ENCODE measurements at places on chromosomes 11 and 22.

DNA sequence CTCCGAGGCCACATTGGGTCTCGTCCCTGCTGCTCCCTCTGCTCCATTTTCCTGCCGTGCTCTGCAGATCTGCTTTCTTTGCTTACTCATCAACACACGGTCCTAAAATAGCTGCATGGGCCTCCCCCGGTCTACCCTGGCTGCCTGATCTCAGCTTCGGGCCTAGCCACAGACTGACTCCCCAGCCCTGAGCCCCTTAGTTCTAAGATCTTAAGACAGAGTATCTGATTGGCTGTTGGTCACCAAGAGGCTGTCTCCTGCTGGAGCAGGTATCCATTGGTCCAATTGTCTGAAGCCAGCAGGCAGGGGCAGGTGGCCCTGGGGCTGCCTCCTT, 53.7 kb upstream of the NECTIN1 start:
- DNase-seq = no peak

DNA sequence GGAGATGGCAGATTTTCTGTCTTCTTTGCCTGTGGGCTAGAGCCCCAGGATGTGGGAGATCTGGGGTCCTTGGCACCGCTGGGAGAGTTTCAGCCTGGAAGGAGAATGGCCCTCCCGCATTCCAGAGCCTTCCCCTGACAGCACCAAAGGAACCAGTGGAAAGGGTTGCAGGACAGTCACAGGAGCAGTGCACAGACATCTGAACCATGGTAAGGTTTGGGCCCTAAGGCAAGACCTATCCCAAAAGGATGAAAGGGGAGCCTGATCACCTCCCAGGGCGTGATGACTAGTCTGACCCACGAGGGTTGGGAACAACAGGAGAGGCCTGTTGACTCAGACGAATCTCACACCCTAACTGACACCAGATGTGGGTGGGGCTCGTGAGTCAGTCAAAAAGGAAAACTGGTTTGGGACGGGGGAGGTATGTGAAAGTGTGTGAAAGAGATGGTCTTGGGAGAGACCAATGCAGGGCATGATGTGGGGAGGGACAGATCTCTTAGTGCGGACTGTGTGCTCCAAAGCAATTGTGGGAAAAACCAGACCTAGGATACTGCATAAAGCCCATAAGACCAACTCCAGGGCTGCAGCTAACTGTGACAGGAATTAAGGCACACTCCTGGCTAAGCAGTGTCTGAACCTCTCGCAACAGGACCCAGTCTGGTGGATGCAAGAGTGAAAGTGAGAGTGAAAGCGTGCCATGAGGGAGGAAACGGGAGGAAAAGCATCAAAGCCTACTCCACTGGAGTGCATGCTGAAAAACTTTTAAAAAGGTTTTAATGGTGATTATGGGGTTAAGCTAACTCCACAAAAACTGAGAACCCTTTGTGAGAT, 39.1 kb upstream of the GLYAT start:
- no peak for DNase-seq

DNA sequence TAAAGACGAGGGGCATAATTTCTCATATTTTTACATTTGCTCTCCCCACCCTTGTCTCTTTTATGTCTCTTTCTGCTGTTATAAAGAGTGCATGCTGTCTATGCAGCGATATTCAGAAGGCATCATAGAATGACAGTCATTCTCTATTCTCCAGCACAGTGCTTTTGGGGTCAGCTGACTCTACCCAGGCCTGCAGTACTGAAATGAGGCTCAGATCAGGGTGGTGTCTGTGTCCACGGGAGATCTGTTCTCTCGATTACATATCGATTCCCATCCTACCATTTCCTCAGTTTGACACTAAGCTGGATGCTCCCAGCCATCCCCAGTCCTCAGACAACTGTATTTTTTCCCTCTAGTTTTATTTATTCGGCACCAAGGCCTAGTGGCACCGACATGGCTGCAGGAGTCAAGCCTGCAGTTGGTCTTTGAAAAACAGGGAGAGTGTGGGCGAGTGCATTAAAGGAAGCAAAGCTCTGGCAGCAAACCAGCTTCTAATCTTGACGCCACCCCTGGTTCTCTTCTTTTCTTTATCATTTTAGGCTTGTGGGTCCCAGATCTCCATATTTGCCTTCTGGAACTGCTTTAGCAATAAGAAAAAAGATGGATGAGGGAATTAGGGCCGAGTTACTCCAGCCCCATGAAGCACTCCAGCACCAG, 71.6 kb upstream of the PICALM start:
- DNase-seq = no peak

DNA sequence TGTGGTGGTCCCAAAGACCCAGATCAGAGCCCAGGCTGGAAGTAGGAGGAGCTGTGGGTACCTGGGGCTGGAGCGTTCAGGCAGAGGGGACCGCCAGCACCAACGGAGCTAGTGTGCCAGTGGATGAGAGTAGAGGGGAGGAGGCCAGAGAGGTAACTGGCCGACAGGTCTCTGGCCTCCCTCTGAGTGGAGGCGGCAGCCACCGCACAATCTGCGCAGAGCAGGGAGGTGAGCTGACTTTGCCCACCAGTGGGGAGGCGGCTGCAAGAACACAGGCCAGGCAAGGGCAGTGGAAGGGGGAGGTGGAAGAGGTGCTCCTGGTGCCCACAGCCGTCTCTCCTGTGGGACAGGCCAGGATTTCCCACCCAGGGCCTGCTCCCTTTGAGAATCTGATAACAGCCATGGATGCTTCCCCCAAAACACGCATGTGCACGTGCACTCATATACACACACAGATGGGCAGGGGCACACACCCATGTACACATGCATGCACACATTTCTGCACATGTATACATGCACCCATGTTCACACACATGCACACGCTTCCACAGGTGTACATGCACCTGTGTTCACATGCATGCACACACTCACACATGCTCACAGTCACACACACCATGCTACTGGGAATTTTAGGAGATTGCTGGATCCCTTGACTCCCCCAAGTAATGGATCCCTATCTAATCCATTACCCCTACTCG, 6.4 kb upstream of the MGAT3 start:
- no peak for DNase-seq

DNA sequence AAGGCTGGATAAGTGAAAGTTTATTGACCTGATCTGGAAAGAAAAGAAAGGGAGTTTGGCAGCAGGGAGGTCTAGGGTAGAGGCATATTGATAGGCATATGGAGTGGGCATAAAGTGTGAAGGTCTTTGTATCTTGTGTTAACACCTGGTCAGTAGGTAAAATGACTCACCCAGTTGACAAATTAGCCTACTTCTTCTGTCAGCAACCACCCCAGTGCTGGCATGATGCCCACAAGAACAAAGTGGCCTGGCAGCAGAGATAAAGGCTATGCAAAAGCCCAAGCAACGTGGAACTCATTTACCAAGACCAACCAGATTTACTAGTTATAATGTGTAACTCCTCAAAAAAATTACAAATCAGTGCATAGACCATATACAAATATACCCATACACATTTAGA, 4.9 kb downstream of the OR10A3 start:
- DNase-seq = no peak

DNA sequence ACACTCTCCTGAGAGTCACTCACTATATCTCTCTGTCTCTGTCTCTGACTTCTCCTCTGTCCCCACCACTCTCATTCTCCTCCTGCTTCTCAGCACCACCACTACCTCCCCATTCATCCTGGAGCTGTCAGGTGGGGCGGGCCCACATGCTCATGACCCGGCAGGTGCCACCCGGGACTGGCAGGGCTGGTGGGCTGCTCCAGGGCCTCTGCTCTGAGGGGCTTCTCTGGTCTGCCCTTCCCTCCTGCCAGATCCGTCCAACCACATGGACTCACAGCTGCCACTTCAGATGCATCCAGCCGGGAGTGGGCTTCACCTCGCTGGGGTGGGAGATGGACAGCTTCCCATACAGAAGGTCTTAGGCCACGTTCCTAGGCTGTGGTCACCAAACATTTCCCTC, 4.8 kb upstream of the EMID1 start:
- no peak for DNase-seq

DNA sequence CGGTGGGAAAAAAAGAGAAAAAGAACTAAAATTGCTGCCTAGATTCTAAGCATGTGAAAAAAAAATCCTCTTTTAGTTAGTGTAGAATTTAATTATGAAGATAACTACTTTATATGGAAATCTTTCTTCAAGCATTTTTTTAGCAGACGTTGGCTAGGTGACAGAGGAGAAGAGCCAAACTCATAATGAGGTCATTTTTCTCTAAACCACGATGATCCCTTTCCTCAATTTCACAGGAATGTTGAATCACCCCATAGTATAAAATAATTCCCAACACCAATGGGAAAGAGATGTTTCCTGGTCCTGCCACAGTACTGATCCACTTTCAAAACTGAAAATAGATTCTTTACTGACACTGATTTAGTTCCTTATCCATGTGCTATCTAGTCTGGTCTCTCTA, 319.8 kb downstream of the DLG2 start:
- no peak for DNase-seq

GRCh38 chr11:85182441-85183387, 444.4 kb downstream of the DLG2 start:
- no peak for DNase-seq

DNA sequence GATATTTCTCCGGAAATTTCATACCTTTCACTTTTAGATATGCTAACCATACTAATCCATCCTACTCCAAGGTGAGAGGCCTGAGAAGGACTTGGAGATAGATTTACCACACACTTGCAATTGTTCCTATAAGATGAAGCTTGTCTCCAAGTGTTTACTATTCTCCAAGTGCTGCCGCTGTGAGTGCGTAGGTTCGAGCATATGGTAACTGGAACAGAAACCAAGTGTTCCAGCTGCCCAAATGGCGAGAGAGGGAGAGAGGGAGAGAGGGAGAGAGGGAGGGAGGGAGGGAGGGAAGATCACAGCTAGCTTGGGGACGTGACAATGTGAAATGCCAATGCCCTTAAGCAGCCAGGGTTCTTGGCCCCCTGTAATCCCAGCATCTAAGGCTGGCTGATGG, 21.5 kb downstream of the ASCC2 start:
- no peak for DNase-seq

GRCh38 chr11:120404495-120404894, 68.3 kb downstream of the ARHGEF12 start:
- no peak for DNase-seq

GRCh38 chr11:113562981-113563461, 87.8 kb upstream of the DRD2 start:
- DNase-seq = no peak

DNA sequence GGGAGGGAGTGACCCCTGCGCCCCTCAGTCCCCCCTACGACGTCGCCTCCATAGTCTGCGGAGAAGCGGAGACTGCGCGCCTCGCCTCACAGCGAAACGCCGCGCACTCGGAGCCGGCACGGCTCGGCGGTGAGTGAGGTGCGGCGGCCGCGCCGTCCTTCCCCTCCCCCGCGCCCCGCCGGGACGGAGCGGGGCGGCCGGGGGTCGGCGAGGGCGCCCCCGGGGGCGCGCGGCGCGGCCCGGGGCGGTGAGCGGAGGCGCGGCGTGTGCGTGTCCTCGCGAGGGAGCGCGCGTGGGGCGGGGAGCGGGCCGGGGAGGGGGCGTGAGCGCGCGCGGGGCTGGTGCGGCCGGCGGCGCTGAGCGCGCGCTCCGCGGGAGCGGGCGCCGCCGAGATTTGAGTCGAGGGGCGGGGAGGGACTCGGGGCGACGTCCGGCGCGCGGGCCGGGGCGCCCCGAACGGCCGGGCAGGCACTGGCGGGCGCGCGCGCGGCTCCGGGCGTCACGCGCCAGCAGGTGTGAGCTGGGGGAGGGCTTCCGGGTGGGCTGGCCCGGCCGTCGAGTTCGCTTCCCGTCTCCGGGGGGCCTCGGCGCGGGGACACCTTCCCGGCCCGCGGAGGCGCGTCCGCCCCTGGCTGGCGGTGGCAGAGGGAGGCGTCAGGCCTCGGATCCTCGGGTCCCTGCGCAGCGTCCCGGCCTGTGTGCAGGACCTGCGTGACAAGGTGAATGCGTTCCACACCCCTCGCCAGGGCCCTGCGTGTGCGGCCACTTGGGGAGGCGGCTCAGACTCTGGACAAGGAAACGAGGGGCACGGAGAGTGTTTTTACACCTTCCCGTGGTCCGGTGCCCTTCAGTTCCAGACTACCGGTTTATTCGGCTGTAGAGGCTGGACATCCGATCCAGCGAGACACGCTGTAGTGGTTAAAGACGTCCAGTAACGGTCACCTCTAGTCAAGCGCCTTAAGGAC, 50.4 kb downstream of the FAM83F start:
- peak; percentile 9 for DNase-seq

GRCh38 chr11:76783896-76784813, 999 bp downstream of the TSKU start:
- DNase-seq = peak; percentile 25

- DNase-seq = no peak
Measured at GRCh38 chr11:6574816-6575715, 28.4 kb downstream of the RRP8 start.

GRCh38 chr22:24463071-24463760, 31.9 kb upstream of the UPB1 start:
- DNase-seq = no peak

All from NCI-H510A treated with DMSO at 0.1 percent for 48 hours (cell line).